ENCODE measurements at places on chromosomes 13 and 19. TPM values are rescaled to one million over a fixed set of nuclear protein-coding genes. Genes with fewer than 3 reads are reported as not detected.

GRCh38 chr19:49154279-49154678, 917 bp downstream of the HRC start:
- peaks cover 36% of the 10 kb centered on the region for H3K4me1 ChIP-seq
- H3K36me3 ChIP-seq = no peaks in the 10 kb centered on the region
- H3K4me3 ChIP-seq = peak overlapping the region; percentile 50
- no peak for DNase-seq

GRCh38 chr13:106472621-106473020, 62.8 kb downstream of the EFNB2 start:
- H3K27me3 ChIP-seq = peaks cover 6% of the 10 kb centered on the region
- DNase-seq = no peak
- peaks cover 35% of the 10 kb centered on the region for H3K4me1 ChIP-seq
- no peaks in the 10 kb centered on the region for H3K36me3 ChIP-seq

GRCh38 chr13:72694314-72694713, 33.1 kb downstream of the MZT1 start:
- no peak for DNase-seq
- no peaks in the 10 kb centered on the region for H3K4me1 ChIP-seq
- no peak overlapping the region for H3K27ac ChIP-seq
- H3K27me3 ChIP-seq = no peaks in the 10 kb centered on the region
- no peak overlapping the region for H3K4me3 ChIP-seq

- H3K27me3 ChIP-seq = no peaks in the 10 kb centered on the region
- no peak overlapping the region for H3K4me3 ChIP-seq
- H3K4me1 ChIP-seq = no peaks in the 10 kb centered on the region
- no peak overlapping the region for H3K27ac ChIP-seq
Observed at GRCh38 chr19:55046975-55047622, 9.0 kb upstream of the GP6 start.

- H3K27me3 ChIP-seq = peaks cover 4% of the 10 kb centered on the region
- no peaks in the 10 kb centered on the region for H3K4me1 ChIP-seq
- H3K36me3 ChIP-seq = no peaks in the 10 kb centered on the region
- DNase-seq = no peak
- H3K4me3 ChIP-seq = no peak overlapping the region
- H3K27ac ChIP-seq = no peak overlapping the region
Observed at GRCh38 chr19:16303755-16304154, 20.9 kb upstream of the KLF2 start.

Gene PLEKHA4
- 41.8 TPM for total RNA-seq

DNA sequence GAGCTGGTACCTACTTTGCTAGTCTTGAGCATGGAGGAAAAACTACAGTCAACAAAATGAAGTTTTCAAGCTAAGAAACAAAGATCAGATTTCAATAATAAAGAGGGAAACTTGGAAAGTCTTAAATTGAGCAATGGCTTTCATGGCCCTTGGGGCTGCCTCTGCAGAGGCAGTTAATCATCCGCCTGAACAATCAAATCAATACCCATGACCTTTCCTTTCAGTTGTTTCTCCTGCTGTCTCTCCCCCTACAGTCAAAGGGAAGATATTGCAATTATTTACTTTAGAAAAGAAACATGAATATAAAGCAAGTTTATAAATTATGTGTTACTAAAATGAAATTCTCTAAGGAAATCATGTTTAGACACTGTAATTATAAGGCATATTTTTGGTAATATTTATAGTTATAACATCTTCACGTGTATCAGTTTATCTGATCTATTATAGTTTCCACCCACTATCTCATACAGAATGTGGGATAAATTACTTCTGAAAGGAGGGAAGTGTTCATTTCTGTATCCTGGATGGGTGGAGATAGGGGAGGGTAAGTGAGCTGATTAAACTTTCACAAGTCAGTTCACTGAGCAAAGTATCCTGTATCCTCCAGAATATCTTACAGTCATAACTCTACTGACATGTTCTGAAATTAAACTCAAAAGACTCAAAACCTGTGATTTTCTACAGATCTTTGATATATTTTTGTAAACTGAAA, 72.4 kb upstream of the TSC22D1 start:
- no peak for DNase-seq
- no peaks in the 10 kb centered on the region for H3K36me3 ChIP-seq
- H3K27ac ChIP-seq = no peak overlapping the region

DNA sequence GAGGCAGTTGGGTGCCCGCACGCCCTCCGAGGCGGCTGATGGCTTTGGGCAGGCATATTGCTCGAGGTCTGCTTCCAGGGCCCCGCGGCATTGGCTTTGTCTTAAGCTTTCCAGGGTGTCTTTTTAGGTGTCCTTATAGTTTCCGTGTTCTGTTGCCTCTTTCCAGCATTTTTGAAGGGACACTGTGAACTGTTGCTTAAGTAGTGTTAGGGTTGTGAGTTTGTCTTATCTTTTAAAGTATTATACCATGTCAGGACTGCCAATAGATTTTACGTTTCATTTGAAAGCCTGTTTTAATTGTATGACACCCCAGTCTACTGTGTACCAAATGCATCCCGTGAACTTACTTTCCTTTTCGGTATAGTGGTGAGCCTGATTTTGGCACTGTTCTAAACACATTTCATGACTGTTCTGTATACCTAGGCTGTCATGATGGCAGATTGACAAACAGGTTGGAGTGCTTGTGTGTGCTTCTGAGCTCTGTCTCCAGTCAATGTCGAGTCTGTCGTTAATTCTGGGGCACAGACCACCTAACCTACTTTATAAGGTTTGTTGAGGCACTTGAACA, 656 bp downstream of the PCCA start:
- no peaks in the 10 kb centered on the region for H3K27me3 ChIP-seq
- H3K27ac ChIP-seq = peak overlapping the region; percentile 88
- no peaks in the 10 kb centered on the region for H3K36me3 ChIP-seq
- no peak for DNase-seq
- H3K4me3 ChIP-seq = peak overlapping the region; percentile 90

- H3K27me3 ChIP-seq = peaks cover 6% of the 10 kb centered on the region
- no peak overlapping the region for H3K27ac ChIP-seq
- no peak for DNase-seq
- H3K4me1 ChIP-seq = peaks cover 51% of the 10 kb centered on the region
- H3K4me3 ChIP-seq = no peak overlapping the region
Observed at GRCh38 chr19:48959341-48960239, 4.9 kb downstream of the BAX start.

- DNase-seq = no peak
- H3K27me3 ChIP-seq = peaks cover 64% of the 10 kb centered on the region
- no peaks in the 10 kb centered on the region for H3K36me3 ChIP-seq
Observed at GRCh38 chr19:40139533-40140287, 49.0 kb upstream of the ZNF780A start.

Gene APC2
- 39.2 TPM for total RNA-seq

DNA sequence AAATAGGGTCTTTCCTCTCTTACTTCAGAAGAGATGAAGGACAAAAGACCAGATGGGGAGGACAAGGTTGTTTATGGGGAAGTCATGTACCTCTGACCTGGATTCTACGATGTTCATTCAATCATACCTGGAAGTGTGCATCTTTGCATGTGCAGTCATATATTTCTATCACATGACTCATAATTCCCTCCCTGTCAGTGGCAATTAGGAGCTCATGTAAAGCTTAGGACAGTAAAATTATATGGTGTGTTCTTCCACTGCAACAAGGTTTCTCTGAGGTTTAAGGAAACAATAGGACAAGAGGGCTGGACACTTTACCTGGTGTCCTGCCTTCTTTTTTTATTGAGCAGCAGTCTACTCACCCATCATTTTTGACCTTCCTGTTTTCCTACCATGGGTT, 19.8 kb downstream of the CEACAM7 start:
- no peak for DNase-seq
- H3K27ac ChIP-seq = no peak overlapping the region
- H3K4me3 ChIP-seq = no peak overlapping the region
- no peaks in the 10 kb centered on the region for H3K4me1 ChIP-seq

DNA sequence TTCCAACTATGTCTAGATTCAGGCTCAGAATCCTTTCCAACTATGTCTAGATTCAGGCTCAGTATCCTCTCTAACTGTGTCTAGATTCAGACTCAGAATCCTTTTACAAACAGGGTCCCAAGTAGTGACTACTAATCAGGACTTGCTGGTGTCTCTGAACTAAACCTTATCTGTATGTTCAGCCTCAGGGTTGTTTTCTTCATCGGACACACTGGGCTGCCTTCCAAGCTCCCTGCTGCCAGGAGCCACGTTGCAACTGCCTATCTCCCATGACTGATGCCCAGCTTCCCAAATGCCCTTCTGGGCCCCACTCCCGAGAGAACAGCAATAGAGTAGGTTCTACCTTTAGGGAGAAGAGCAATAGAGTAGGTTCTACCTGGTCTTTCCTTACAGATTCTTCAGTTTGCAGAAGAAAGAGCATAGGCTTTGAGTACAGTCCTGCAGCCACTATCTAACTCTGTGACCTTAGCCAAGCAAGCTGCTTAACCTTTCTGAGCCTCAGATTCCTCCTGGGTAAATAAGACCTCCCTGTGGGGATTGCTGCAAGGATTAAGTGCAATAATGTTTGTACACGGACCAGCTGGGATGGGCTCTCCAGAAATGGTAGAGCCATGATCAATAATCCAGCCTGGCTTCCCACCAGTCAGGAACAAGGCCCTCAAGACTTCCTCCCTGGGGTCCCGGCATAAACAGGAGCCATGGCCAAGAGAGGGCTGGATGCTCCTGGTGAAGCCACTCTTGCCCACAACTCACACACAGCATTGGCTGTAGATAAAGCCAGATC, 61.5 kb downstream of the ZIC5 start:
- H3K27me3 ChIP-seq = peaks cover 44% of the 10 kb centered on the region
- DNase-seq = no peak
- H3K27ac ChIP-seq = no peak overlapping the region

DNA sequence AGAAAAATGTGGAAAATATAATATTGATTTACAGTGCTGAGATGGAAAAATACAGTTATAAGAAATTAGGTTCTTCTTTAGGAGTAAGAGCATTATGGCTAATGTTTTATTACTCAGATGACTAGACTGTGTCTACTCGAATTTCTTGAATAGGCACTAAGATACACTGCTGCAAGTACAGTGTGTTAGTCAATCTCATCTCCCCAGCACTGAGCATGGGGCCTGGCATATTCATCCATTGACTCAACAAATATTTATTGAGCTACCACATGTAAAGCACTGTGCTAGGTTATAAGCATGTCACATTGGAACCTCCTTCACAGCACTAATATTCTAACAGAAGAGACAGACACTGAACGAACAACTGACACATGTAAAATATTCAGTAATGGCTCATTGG, 242.5 kb upstream of the GPC6 start:
- DNase-seq = no peak
- no peak overlapping the region for H3K27ac ChIP-seq
- no peaks in the 10 kb centered on the region for H3K27me3 ChIP-seq
- H3K4me3 ChIP-seq = no peak overlapping the region

Gene LIN7B
- total RNA-seq = 7.5 TPM

Gene KIRREL2
- 4.5 TPM for total RNA-seq

GRCh38 chr13:94677799-94678198, 34.5 kb downstream of the SOX21 start:
- H3K27me3 ChIP-seq = peaks cover 15% of the 10 kb centered on the region
- H3K27ac ChIP-seq = no peak overlapping the region
- H3K4me3 ChIP-seq = no peak overlapping the region
- no peaks in the 10 kb centered on the region for H3K36me3 ChIP-seq
